NCI-H2029 treated with DMSO at 0.1 percent for 48 hours (cell line): ENCODE measurements at places on chromosomes 1 and 21.

DNA sequence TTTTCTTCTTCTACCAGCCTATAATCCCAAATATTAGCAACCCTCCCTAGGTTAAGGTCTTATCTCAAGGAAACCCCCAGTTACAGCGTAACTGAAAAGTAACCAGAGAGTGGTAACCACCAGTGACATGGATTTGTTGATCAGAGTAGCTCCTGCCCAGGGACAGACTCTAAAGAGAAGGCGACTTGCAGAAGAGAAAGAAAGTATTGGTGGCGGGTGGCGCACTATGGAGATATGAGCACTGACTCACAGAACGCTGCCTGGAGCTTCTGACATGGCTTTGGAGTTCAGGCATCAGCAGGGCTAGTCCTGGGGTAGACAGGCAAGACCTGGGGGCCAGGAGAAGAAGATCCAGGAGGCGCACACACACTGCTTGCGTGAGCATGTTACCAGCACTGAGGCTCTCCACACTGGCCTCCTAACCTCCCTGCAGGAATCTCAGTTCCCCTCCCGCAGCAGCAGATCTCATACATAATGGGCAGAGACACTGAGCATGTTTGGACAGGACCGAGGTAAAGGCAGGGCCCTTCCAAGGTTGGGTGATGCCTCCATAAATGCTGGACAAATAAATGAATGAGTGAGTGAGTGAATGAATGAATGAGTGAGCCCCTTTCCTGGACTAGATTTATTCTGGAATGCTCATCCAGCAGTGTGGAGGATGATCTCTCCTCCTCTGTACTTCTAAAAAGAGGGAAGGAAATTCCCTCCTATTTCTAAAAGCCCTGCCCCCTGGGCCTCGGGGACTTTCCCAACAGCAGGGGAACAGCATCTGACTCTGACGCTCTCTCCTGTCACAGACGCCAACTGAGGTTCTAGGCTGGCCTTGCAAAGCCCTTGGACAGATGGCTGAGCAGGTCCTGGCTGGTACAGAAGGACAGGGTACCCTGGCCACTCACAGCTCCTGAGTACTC lies 175.5 kb downstream of the CLIC6 start:
- DNase-seq, result no peak

GRCh38 chr1:200980452-200980772 lies 43.1 kb downstream of the KIF21B start:
- no peak for DNase-seq

DNA sequence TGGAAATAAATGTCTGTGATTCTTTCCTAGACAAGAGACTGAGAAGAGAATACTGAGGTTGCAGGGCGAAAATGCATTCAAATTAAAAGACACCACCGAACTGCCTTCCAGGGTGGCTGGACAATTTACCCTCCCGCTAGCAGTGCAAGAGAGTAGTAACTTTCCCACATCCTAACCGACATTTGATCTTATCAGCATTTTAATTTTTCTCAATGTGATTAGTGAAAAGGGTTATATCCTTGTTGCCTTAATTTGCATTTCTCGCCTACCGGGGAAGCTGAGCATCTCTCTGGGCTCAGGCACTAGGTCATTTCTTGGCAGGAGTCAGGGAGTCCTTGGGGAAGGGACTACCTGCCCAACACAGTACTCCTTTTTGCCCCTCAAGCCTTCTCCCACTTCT lies 2.8 kb downstream of the TNFRSF8 start:
- no peak for DNase-seq

- DNase-seq, result peak; percentile 69
These were observed 38.2 kb upstream of the WASF2 start for GRCh38 chr1:27527890-27528817.

DNA sequence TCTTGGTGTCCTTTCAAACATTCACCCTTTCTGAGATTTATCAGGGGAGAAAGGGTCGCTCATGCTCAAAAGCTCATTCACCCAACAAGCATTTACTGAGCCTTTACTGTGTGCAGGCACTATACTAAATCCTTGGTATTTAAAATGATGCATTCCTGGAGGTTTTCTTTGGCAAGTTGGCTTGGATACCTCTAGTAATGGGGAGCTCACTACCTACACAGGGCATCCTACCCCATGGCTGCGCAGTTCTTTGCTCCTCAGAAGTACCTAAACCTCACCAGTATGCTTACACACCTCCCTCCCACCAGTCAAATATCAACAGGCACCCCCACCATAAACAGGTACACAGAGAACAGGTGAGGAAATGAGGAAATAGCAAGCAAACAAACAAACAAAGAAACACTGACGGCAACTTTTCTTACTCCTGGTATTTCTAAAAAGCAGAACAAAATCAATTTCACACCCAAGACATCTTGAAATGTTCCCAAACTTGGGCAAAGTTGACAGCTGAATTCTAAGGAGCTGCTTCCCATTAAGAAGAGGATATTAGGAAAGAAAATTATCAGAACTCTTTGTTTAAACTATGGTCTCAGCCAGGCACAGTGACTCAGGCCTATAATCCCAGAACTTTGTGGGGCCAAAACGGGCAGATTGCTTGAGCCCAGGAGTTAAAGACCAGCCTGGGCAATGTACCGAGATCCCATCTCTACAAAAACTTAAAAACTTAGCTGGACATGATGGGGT lies 104.8 kb downstream of the PSMG1 start:
- DNase-seq, result no peak

DNA sequence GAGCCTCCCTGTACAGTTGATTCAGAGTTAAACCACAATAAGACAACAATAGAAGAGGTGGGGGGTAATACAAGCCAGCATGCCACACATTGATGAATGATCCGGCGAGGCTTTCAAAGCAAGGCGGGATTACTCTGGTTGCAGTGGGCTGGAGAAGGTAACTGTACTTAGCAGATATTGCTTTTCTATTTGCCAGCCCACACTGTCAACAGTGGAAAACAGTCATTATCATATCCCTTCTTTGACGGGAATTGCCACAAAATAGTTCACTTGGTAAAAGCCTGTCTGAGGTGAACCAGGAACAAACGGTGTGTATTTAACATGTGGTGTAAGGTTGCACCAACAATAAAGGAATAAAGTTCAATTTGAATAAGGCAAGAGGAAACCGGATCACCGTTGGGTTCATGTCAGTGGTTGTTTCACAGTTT lies 5.8 kb upstream of the KCNJ15 start:
- peak; percentile 7 for DNase-seq

- DNase-seq, result no peak
These were observed at the start of gene UBE2Q1 for GRCh38 chr1:154557939-154558719. Gene UBE2Q1, minus strand, starts transcription at chr1:154558662. Its CDS starts 109 bp downstream, at chr1:154558553.

GRCh38 chr1:151655371-151655770 lies 43.5 kb downstream of the SNX27 start:
- no peak for DNase-seq

GRCh38 chr1:107954126-107954525 lies 10.9 kb downstream of the VAV3 start:
- no peak for DNase-seq

- no peak for DNase-seq
These were observed 193.6 kb upstream of the KAZN start for GRCh38 chr1:14404862-14405301.

GRCh38 chr1:217331698-217332097 lies 299.2 kb downstream of the GPATCH2 start:
- DNase-seq, result no peak
